Gastroesophageal sphincter (tissue), 4 donors: ENCODE measurements at places on chromosomes 1 and 21. TPM values are rescaled to one million over a fixed set of nuclear protein-coding genes. Genes with fewer than 3 reads are reported as not detected.
A peak's percentile ranks its signal among the peaks of the same experiment; 100 is the strongest.

DNA sequence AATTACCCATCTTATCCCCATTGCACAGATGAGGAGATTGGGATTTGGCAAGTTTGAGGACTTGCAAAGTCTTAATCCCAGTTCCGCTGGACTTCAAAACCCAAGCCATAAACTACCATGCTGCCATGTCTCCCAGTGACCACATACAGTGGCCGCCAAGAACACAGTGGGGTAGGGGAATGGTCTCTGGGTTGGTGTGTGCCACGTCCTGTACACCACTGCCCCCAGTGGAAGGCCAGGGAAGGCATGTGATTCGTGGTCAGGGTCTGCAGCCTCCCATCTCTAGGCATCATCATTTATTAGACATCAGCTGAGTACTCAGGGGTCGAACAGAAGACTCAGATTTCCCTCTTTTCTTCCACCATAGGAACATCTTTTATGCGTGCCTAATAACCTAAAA, 76.0 kb downstream of the MAN1C1 start:
- ATAC-seq = no peak

DNA sequence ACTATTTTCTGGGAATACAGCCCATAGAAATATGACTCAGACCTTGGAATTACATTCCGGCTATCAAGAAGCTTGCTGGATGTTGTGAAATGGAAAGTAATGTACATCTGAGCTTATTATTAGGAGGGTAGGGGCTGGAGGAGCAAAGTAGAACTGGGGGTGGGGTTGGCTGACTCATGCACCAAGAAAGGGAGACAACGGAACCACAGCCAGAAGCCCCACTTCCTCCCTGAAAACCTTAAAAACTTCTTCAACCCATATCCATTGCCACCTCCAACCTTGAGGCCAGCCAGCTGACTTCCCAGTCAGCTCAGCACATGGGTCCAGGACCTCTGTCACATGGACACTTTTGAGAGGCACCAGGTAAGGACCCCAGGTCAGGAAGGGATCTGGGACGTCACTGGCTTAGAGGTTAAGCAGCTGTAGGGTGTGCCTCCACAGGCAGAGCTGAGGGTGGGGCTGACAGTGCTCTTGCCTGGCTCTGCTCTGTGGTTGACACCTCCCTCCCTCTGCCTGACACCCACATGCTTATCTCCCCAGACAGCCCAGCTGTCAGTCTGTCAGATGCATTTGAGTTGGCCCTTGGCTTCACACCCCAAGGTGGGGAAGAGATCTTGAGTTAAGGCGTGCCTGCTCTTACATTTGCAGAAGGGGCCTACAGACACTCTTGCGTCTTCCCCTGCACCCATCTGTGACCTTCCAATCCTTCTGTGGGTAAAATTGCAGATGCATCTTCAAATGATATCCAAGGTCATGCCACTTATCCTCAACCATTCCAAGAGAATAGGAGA, 5.7 kb upstream of the ZNF683 start:
- peak; percentile 31 for ATAC-seq

Gene GJB4
- total RNA-seq = not detected

- ATAC-seq = no peak
These were observed 255.0 kb downstream of the KAZN start for GRCh38 chr1:14853518-14853917.

Gene SPOCD1
- total RNA-seq = not detected

DNA sequence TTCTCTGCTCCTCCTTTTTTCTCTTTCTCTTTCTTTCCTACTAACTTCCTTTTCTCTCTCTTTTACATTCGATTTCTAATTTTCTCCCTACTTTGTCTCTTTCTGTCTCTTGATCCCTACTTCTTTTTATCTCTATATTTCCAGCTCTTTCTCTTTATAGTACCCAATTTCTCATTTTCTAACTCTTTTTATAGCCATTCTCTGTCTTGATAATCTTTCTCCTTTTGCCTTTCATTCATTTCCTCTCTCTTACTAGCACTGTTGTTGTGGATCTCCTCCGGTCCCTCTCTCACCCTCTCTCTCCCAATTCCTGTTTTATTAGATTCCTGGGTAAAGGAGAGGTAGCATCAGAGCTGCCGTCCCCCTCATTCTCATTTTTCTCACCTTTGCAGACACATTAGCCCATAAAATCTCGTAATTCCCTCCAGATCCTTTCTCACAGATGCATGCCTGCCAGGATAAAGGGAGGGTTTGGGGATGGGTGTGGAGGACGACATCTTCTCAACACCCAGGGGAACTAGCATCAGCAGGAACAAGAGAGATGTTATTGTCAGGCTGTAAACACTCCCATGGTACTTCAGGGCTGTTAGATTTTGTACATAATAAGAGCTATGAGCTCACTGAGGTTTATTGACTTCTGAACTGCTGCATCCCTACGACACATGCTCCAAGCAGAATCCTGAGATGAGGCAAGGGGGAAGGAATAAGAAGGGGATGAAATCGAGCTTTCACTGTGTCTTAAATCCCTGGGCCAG, 159.0 kb upstream of the GALNT2 start:
- ATAC-seq = no peak

GRCh38 chr1:116986421-116987255, 14.9 kb upstream of the CD101 start:
- ATAC-seq = no peak
